ENCODE measurements at places on chromosomes 4 and X.

- DNase-seq, result no peak
Observed at GRCh38 chr4:81003597-81004111, 26.9 kb upstream of the BMP3 start.

DNA sequence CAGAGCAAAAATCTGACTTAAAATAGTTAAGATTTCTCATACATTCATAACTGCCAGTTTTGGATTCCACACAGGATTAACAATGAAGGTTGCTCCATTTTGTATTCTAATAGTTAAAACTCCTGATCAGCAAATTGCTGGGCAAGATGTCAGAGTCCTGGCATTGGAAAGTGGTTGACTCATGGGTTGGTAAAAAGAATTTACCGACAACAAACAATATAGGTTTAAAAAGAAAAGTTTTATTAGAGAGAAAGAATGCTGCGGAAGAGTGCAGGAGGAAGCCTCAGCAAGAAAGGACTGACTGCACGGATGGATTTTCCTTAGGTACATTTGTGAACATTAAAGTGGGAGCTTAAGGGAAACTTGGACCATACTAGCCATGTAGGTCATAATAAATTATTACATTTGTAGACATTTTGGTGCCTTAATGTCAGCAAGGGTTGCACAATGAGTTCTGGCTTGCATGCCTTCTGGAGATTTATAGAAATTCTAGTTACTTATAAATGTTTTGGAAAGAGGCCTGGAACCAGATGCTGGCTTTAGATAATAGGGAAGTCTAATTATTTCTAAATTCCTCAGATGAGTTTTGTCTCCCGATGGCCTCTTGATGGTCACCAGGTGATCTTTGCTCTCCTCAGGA lies 25.4 kb upstream of the IL2 start:
- DNase-seq, result no peak

- DNase-seq, result no peak
Observed at GRCh38 chr4:87012265-87012953, 77.6 kb downstream of the AFF1 start.

- no peak for DNase-seq
Observed at GRCh38 chrX:123993904-123994635, 32.6 kb downstream of the STAG2 start.

DNA sequence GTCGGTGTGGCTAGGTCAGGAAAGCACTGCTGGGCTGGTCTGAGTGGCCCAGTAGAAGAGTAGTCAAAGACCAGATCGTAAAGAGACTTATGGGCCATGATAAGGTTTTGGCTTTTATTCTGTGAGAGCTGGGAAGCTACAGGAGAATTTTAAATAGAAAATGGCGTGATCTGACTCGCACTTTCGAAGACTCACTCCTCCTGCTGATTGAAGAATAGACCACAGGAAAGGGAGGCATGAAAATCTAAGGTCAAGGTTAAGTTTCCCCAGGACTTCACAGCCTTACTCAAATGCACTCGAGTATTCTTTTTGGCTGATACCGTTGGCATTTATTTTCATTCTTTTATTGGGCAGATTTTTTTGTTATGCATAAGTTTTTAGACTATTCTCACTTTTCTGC lies 231.4 kb upstream of the ANKRD50 start:
- no peak for DNase-seq

- DNase-seq, result no peak
Observed at GRCh38 chrX:57422289-57422688, 135.8 kb downstream of the FAAH2 start.

DNA sequence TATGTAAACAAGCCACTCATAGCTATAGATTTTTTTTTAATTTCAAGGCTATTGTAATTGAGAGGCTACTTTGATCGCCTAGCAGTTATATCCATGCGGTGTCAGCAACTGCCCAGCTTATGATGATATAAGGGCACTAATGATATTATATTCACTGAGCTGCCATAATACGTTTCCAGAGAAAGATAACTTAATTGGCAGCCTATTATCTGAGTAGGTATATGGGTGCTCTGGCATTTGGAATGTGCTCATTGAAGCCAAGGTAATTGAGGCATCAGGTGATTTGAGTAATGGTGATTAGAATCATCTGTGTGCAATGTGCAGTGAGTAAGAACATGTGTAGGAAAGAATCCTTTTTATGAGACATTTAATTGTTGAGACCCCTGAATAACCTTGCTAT lies 490.0 kb downstream of the CENPC start:
- DNase-seq, result no peak

DNA sequence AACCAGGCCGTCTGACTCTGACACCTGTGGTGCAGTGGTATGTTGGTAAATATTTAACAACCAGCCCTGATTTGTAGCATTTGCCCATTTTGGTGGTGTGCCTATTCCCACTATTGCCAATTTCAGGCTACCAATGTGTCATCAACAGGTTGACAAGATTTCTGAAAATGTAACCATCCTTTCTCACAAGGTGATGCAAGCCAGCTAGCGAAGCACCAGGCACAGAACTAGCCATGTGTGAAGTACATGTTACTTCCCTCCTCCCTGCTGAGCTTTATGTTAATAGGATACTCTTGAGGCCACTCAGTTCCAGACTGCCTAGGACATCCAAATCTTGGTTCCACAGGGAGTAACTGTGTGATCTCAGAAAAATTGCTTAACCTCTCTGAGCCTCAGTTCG lies 7.2 kb upstream of the MAMLD1 start:
- DNase-seq, result no peak

GRCh38 chr4:25760518-25761157 lies 102.2 kb downstream of the SEL1L3 start:
- no peak for DNase-seq

GRCh38 chr4:56531823-56532222 lies 26.2 kb downstream of the ARL9 start:
- no peak for DNase-seq

- DNase-seq, result no peak
Observed at GRCh38 chrX:15679246-15679645, 14.6 kb upstream of the CLTRN start.

- DNase-seq, result no peak
Observed at GRCh38 chr4:152279234-152279566, 256.7 kb downstream of the FBXW7 start.
